CD4-positive, alpha-beta T cell treated with Interleukin-15 for 4 hours (primary cell): ENCODE measurements at places on chromosomes 13 and 19.
A peak's percentile ranks its signal among the peaks of the same experiment; 100 is the strongest.

DNA sequence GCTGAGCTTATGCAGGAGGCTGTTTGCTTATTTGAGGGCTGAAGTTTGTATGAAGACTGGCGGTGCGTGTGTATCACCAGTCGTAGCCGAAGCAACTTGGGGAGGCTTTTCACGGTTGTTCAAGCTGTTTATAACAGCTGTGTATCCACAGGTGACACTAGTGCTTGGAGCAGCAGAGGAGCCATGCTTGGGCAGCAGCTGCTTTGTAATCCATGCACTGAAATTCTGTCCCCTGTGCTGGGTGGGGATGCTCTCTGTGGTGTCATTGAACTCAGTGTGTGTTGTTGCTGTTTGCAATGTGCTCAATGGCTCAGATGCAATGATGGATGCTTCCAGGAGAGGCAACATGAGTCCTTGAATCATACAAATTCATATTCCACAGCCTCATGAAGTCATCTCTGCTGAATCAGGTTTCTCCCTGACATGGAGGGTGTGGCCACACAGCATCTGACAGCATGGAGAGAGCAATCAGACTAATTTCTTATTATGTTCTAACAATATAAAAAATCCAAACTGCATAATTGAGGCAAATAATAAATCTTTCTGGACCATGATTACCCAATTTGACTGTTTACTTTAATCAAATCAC is 18.8 kb upstream of the GTF3A start:
- DNase-seq: no peak

GRCh38 chr19:2774953-2775555 is 8.0 kb downstream of the SGTA start:
- DNase-seq: no peak

GRCh38 chr13:19845758-19846157 is 17.7 kb downstream of the ZMYM5 start:
- peak; percentile 9 for DNase-seq

- DNase-seq: no peak
Measured at GRCh38 chr19:29389495-29389894, 136.3 kb upstream of the VSTM2B start.

GRCh38 chr13:78689011-78689410 is 30.1 kb upstream of the OBI1 start:
- no peak for DNase-seq

DNA sequence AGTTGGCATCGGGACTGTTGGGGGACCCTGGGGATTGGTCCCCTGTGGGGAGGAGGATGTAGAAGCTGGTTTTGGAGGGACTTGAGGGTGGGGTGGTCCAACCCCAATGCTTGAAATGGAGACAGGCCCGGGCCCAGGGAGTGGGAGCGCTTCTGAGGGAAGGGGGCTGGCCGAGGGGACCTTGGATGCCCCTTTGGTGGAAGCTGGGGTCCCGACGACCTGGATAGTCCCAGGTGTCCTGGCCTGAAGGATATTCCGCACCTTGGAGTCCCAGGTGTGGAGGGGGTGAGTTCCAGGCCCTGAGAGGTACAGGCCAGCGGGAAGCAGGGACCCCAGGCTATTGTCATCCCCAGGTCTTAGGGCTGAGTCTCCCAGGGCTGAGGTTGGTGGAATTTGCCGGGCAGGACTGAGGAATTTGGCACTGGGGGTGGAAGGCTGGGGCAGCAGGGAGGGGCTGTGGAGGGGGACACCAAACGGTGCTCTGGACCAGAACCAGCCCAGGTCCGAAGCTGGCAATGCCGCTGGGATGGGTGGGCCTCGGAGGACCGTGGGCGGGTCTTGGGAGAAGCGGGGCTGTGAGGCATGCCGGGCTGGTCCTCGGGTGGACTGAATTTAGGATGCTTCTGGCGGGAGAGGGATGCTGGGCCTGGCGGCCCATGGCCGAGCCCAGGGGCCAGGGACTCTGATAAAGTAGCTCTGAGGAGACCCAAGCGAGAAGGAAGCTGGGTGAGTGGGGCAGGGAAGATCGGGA is 1.8 kb downstream of the HDGFL2 start:
- DNase-seq: no peak

- no peak for DNase-seq
Measured at GRCh38 chr13:49779721-49780120, 12.8 kb downstream of the KPNA3 start.

DNA sequence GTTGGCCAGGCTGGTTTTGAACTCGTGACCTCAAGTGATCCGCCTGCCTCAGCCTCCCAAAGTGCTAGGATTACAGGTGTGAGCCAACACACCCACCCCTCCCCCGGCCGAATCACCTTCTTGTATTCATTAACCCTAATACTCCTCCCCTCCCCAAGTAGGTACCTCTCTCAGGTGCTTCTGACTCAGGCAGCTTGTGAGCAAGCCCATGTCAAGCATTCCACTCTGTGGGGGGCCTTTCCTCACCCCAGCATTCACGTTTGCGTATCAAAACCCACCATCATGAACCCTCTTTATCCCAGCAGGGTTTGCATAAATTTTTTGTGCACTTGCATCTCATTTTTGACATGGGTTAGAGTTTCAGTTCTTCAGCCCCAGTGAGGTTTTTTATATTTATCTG is 23.6 kb upstream of the RFXAP start:
- no peak for DNase-seq

- peak; percentile 49 for DNase-seq
Measured at GRCh38 chr13:24997367-24997967, 98.5 kb upstream of the PABPC3 start.
